T follicular helper cell (primary cell): ENCODE measurements at places on chromosomes 5 and 9.

DNA sequence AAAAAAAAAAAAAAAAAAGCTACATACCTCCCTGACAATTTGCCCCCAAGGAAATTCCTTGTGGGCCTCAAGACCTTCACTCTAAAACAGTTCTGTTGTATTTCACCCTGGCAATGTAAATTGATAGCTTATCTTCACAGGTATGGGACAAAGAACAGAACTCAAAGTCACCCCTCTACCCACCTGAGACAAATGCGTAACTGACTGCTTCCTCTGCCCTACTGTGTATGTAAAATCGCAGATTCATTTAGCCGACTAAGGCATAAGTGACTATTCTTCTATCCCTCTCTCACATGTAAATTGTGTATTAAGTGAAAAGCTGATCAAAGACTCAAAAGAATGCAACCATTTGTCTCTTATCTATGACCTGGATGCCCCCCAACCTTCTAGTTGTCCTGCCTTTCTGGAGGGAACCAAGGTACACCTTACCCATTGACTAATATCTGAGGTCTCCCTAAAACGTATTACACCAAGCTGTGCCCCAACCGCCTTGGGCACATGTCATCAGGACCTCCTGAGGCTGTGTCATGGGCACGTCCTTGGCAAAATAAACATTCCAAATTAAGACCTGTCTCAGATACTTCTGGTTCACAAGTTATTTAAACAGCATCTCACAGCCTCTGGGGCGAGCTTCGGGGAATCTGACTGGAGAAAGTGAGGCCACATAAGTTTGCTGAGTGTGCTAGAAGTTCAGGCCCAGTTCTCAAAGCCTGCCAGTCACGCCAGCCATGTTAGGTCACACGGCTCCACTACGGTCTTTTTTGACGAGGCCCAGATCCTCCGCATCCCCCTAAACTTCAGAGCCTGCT, 954 bp downstream of the TBCA start:
- no peak for DNase-seq

- DNase-seq: no peak
These were observed 34.8 kb downstream of the VAV2 start for GRCh38 chr9:133957328-133957727.

DNA sequence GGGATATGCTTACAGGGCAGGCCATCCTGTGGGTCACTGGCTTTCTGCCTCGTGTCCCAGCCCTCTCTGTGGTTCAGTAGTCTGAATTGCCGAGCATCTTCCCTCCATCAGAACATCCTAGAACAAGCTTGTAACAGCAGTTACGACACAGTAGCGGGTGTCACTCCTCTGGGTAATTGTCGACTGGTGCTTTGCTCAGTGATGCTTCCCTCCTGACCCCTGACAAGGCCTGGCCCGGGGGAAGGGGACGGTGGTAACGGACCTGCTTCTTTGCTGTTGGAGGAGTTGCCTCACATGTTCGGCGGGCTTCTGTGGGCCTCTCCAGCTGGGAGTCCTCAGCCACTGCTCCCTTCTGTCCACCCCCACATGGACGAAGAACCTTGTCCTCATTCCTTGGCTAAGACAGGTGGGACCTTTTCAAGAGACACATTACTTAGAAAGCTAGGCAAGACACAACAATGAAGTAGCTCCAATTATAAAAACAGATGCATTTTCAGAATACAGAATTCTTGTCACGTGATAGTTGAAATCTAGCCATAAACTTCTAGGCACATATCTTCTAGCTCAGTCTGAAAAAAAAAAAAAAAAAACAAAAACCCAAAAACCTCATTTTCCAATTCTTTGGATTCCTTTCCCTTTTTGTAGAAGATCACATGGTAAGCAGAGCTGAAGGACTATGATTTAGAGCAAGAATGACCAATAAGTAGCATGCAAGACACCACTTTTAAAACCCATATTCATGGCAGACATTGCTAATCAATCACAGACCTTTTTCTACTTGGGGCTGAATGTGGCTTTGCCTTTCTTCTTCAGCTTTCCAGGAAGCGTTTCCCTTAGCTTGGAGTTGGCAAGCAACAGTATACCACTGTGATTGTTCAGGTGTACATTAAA, 25.0 kb downstream of the HMCN2 start:
- DNase-seq: no peak

- DNase-seq: no peak
These were observed 818.5 kb downstream of the SEMA5A start for GRCh38 chr5:8727396-8727795.

- DNase-seq: no peak
These were observed 2.5 kb downstream of the CD14 start for GRCh38 chr5:140630292-140631035.

DNA sequence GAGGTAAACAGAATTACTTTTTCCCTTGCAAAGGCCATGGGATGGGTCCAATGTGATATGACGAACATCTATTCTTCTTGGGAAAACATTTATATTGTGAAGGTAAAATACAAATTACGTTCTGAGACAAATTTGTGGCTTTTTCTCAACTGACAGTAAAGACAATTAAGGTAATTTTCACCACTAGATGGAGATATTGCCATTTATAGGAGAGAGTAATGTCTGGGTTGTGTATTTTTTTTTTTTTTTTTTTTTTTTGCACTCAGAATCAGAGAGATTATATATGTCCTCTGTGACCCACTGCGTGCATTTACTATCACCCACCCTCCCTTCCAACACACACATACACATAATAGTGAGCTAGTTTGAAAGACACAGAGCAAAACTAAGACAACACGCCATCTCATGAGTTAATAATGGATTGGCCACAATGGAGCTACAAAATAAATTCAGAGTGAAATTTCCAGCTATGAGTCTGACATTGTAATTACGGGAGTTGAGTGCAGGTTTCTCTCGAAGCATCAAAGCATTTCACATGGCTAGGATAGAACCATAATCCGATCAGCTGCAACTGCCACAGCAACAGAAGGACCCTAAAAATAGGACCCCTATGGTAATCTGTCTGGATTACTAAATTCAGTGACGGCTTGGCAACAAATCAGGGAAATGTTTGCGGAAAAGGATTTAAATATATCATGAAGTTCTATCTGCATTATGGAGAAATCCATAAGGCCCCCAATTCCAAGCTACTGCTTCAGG, 49.2 kb downstream of the ANXA1 start:
- no peak for DNase-seq

GRCh38 chr9:113168809-113169208, 18.0 kb downstream of the SLC31A2 start:
- DNase-seq: no peak

DNA sequence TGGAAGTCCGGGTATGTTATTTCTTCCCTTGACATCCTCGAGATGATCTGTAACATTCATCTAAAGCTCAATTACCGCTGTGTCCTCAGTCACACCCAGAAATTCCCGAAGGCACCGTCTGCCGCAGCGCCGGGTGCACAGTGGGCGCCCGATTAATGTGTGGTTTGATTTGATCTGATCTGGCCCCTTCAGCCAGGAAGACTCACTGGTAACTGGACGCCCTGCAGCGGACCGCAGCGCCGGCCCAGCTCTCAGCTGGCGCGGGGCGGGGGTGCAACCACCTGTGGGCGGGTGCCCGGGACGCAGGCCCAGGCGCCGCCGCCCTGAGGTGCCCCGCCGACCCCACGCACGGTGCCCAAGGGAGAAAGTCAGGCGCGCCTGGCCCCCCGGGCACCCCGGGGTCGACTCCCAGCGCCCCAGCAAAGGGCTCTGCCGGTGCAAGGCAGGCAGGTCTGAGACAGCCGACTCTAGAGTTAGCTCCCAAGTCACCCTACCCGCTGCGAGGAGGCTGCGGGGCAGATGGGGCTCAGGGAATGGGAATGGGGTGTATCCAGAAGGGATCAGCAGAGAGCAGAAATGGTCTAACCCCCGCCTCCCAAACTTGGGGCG, 1.7 kb downstream of the EPB41L4B start:
- DNase-seq: no peak

DNA sequence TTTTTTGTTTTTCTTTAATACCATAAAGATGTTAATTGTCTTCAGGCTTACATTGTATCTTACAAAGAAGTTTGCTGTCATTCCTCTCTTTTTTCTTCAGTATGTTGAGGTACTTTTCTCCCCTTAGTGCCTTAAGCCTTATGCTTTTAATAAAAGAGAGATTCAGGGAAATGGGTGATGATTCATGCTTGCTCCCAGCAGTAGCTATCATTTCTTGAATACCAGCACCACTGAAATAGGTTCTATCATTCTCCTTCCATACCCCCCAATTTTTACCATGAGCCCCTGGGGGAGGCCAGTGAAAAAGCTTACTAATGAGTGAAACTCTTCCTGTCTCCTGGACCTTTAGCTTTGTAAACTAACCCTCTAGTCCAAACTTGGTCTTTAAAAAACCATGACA, 165.0 kb downstream of the FBXL7 start:
- no peak for DNase-seq

GRCh38 chr5:110718311-110718710, 8.2 kb downstream of the TMEM232 start:
- no peak for DNase-seq

DNA sequence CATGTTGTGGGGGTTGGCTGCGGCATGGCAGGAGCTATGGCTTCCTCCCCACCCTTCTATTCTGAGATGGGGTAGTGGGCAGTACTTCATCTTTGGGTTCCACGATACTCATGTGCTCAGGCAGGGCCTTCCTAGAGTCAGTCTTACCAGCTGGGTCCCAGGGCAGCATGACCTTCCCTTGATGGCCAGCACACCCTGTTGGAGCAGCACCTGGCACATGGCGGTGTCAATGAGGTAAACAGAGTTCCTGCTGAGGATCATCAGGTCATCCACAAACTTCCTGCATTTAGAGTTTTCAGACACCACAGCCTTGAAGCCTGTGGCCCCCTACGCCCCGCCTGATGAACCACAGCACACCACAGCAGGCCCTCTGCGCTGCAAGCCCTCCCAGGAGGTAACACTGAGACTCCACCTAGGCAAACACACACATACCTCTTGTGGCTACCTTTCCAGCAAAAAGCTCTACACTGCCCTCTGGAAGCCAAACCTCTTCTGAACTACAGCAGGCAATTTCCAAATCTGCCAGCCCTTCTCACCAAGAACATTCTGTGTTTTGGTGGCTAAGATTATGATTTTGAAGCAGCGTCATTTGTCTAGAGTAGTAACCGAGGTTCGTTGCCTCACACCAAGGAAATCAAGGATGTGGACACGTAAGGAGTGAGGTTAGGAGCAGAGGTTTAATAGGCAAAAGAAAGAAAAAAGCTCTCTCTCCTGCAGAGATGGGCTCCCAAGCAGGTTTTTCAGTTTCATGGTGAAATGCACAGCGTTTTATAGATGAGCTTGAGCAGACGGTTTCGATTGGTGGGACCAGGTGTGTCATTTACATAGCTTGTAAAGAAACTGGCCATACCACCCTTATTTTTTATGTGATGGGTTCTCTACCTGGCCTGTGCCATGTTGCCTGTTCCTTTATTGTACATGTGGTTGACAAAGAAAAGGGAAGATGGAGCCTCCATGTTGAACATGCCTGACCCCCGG, 20.3 kb upstream of the TMEM174 start:
- no peak for DNase-seq

DNA sequence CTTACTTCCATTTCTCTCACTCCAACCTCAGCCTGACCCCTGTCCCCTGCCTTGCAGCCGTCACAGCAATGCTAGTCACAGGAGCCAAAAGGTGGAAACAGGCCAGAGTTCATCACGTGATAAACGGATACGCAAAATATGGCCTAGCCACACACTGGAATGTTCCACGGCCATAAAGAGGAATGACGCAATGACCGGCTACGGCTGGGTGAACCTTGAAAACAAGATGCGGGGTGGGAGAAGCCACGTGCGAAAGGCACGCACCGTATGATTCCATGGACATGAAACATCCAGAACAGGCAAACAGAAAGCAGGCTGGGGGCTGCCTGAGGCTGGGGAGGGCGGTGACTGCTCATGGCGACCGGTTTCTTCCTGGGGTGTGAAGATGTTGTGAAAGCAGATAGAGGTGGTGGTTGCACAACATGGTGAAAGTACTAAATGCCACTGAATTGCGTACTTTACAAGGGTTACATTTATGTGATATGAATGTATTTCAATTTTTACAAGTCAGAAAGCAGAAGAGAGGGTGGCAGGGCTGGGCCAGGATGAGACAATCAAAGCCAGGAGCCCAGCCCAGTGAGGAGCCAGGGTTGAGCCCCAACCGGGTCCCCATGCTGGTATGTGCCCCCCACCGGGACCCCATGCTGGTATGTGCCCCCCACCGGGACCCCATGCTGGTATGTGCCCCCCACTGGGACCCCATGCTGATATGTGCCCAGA, 117.8 kb upstream of the SARDH start:
- DNase-seq: no peak

- no peak for DNase-seq
These were observed 20.4 kb downstream of the NACC2 start for GRCh38 chr9:136074706-136075105.

GRCh38 chr5:11491404-11492075, 412.7 kb downstream of the CTNND2 start:
- no peak for DNase-seq

DNA sequence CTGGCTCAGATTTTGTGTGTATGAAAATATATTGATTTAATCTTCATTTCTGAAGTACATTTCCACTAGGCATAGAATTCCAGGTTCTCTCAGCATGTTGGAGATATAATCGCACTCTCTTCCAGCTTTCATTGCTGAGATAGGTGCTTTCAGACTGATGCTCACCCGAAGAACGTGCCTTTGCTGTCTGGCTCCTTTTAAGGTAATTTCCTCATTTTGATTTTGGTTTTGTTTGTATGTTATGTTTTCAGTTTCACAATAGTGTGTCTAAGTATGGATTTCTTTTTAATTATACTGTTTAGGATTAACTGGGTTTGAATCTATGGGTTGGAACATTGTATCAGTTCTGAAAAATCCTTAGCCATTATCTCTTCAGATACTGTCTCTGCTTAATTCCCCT, 132.0 kb upstream of the NFIB start:
- DNase-seq: no peak

DNA sequence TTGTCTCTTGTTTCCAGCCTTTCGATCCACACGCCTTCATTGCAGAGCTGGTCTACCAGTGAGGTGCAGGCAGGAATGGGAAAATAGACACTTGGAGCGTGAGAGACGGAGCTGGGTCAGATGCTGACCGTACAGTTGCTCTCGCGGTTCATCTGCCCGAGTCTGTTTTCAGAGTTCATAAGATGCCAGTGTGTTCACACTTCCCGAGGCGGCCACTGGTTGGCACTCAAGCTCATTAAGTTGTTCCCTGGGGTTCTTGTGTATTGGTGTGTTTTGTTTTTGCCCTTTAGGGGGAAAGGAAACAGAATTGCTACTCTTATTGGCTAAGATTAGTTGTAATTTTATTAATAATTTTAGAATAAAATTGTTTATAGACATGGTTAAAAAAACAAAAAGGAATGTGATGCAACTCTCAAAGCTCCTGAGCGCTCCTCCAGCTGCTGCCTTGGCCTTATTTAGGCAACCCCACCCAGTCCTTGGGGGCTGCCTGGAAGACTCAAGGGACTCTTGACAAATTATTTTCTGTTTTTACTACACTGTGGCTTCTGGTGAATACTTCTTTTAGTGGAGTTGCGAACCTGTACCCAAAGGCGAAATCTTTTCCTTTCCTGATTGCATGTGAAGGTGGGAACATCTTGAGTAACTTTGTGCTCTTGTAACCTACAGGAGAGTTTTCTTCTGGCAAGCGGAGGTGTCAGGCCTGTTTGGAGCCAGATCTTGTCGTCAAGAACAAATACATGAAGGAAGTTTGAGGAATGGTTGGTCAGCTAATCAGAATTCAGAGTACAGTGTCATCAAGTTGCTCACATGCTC, 146.1 kb downstream of the MAST4 start:
- no peak for DNase-seq
